Hindlimb muscle (tissue), 1 donor: ENCODE measurements at places on chromosomes 12 and 14.

- no peak for DNase-seq
These were observed at the start of gene RNASE11 for GRCh38 chr14:20587489-20588154. Gene RNASE11, minus strand, starts transcription at chr14:20588001.

DNA sequence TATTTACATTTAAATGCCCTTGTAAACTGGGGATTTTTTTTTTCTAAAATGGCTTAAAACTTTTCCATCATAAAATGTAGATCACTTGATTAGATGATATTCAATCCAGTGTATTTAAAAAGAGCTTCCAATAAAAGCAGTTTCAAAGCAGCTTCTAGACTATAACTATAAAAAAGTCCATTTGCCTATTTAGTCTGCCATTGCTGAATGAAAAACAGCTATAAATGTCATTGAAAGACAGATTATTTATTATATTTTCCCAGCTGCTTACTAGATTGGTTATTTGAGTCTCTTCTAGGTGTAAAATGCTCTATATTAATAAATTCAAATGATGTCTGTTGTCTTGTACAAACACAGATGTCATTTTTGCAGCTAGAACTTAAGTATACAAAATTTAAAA, 414.8 kb downstream of the RMST start:
- DNase-seq = no peak

GRCh38 chr12:58995666-58996363, 75.5 kb upstream of the LRIG3 start:
- DNase-seq = no peak

- DNase-seq = peak; percentile 20
These were observed 26.8 kb upstream of the BMAL2 start for GRCh38 chr12:27305673-27306456.

GRCh38 chr12:109110988-109111495, 5.3 kb upstream of the ACACB start:
- peak; percentile 91 for DNase-seq

GRCh38 chr12:46675736-46676135, 150.1 kb downstream of the SLC38A4 start:
- DNase-seq = no peak

- DNase-seq = no peak
These were observed 84.8 kb downstream of the NRXN3 start for GRCh38 chr14:78254911-78255461.

DNA sequence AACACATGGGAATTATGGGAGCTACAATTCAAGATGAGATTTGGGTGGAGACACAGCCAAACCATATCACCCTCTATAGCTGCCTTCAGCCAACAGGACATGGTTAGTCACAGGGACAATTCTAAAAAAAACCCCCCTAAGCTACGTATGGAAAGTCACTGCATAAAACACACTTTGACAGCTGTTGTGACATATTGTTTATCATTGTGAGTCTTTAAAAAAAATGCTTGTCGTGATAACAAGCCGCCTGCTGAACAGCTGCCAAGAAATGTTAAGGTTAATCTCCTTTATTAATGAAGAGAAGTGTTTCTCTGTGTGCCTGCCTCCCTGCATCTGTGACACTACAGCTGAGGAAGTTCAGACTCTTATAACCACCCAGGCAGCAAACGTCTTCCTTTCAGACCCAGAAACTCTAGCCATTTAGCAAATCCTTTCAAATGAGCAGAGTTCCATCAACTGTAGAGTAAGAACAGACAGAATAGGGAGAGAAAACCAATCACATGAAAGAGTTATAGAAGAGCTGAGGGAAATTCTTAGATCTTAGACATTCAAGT, 1459.6 kb upstream of the TMEM132C start:
- DNase-seq = no peak

DNA sequence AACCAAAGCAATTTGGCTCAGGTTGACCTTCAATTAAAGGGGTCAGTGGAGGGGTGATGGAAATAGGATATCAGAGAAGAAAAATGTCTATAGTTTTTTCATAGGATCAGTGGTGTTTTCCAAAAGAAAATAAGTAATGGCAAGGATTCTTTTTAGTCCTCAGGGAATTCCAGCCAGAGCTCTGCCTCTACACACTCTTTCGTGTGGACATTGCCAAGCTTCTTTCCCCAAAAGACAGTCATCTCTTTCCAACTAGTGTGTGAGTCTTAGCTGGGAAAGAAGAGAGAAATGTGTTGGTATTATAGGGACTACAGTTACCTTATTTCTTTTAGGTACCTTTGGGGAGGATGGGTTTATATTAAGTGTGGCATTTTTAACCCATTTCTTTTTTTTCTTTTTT, 46.5 kb downstream of the RBMS2 start:
- no peak for DNase-seq

DNA sequence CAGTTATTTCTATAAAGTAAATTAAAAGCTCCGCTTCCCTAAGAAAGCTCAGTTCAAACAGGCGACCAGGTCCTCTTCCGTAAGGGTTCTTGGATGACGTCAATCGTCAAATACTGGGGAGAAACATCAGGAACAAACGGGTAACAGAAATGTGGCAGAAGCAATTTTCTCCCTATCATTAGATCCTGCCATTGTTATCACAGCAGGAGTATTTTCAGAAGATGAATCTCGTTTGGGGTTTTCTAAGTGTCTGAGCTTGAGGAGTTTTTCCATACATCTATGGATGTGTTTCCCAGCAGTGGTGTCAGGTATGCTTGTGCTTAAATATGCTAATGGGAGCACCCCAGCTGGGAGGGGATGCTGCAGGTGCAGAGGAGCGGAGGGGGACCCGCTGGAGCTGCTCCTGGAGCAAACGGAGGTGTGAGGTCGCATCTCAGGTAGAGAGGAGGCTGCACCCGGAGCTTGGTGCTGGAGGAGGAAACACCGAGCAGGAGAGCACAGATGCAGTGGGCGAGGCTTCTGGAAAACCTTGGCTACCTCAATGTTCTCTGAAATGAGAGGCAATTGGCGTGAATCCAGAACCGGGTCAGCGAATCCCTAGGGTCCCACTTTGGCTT, 795.5 kb downstream of the AACS start:
- no peak for DNase-seq

GRCh38 chr14:61466249-61466904, 145.0 kb downstream of the PRKCH start:
- DNase-seq = no peak

- DNase-seq = no peak
These were observed 260.6 kb upstream of the GARIN6 start for GRCh38 chr12:99386907-99387306.

DNA sequence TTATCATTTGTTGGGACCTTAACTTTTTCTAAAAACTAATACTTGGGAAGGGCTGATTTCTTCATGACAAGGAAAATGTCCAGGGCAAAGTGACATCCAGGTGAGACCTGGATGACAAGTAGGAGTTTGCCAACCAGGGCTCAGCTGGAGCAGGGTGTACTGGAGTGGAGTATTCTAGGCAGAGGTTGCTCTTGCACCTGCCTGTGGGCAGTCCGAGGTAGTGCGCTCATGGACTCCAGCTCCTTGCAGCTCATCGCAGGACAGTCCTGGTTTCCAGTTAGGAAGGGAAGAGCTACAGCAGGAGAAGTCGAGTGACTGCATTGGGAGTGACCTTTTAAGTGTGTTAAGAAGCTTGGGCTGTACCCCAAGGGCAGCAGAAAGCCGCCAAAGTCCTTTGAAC, 175.9 kb downstream of the PELI2 start:
- DNase-seq = no peak

DNA sequence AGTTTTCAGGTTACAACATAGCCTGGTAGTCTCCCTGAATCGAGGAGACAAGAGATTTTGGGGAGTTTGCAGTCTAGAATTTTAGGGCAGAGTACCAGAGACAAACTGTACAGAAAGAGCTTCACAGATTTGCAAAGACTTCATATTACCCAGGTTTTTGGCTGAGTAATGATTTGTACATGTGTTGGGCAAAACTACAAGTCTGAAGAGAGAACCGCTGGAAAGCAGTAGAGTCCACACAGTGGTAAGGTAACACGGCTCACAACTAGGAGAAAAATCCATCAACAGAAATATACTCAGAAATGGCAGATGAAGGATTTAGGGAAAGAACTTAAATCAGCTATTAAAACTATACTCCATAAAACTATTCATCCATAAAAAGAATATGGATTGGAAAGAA, 25.7 kb downstream of the FBXO33 start:
- no peak for DNase-seq

DNA sequence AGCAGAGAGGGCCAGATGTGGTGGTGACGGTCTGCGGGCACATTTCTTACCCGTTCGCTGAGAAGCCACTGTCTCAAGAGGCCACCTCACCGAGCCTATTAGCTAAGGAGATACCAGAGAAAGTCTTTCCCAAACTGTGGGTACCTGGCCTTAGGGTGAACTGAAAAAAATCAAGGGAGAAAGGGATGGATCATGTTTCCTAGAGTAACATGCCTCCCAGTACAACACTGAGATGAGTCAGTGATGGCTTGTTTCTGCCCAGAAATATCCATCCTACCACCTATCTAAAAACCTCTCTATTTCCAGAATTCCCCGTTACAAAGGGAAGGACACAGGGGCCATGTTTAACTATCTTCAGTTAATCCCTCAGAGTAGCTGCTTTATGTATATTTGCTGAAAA, 83.7 kb downstream of the LMNTD1 start:
- DNase-seq = no peak

DNA sequence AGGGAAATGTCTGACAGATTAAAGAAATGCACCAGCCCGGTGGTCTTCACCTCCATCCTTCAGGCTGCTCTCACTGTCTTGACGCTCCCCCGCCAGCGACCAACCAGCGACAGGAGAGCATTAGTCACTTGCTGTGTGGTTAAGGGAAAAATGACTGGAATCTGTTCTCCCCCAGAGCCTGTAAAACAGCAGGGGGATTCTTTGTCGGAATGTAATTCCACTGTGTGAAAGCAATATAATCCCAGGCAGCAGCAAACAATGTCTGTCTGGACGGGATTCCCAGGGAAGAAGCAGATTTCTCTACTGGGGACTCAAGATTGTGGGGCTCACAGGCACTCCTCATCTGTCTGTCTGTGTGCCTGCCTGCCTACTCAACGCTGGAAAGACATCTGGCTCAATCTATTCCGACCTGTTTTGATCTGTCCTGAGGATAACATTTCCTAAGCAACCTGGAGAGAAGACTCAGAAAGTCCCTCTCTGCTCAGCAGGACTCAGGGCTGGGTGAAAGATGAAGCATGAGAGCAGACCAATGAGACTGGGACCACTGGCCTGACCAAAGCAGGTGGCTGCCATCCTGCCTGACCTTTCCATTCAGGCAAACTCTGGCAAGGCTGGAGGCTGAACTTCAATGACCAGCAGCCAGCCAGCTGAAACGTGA, 54.6 kb downstream of the NUAK1 start:
- DNase-seq = no peak

- no peak for DNase-seq
These were observed 14.2 kb downstream of the APPL2 start for GRCh38 chr12:105221583-105222283.

GRCh38 chr14:37603688-37604251, 8.3 kb downstream of the TTC6 start:
- no peak for DNase-seq

DNA sequence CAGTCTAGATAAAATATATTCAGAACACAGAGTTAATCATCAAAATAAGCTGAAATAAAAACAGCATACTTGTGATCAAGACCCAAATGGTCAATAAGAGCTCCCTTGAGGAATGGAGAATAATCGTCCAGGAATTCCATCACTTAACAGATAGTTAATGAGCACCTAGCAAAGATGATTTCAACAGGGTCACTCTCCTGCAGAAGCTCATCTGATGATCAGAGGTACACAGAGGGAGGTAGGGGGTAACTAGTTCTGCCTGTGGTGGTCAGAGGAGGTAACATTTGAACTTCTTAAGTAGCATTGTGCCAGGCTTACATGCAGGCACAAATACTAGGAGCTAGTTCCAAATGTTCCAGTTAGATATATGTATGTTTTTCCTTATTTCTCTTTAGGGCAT, 9.5 kb downstream of the MED13L start:
- no peak for DNase-seq

DNA sequence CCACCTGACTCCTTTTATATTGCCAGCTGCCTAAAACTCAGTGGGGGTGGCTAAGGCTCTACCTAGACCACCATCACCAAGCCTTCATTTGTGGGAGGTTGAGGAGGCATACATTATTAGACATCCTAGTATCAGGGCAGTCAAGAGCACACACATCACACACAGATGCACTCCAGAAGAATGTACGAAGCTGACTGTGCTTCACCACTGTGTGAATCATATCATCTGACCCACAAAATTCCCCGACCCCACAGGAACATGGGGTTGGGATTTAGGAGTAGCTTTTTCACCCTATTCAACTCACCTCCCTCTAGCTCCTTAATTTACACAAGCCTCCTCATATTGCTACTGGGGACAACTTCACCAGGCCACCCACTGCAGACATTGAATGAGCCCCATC, 64.8 kb upstream of the BDKRB2 start:
- DNase-seq = no peak

GRCh38 chr12:39993268-39993667, 112.6 kb downstream of the SLC2A13 start:
- no peak for DNase-seq

DNA sequence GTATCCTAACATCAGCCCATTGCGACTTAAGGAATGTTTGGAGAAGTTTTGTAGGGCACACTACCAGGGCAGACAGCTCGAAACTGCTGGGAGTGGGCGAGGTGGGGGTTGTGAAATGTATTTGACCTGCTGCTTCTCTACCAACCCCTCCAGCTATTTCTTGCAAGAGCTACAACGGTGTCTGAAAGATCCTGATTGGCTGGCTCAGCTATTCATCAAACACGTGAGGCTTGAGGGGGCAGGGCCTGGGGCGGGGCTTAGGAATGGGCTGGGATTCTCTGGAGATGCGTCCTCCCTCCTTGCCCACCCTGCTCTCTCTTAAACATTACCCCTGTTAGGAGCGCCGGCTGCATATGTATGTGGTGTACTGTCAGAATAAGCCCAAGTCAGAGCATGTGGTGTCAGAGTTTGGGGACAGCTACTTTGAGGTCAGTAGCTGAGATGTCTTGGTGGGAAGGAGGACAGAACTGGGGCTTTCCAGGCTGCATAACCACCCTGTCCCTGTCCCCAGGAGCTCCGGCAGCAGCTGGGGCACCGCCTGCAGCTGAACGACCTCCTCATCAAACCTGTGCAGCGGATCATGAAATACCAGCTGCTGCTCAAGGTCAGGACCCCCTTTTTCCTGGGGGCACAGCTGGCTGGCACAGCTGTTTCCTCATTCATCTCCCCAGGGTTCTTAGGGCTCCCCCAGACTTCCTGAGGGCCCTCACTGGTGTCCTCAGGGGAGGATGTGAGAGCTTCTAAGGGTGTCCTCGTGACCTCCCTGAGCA, 3.1 kb downstream of the ARHGEF25 start:
- no peak for DNase-seq

GRCh38 chr12:128908254-128908653, 55.0 kb downstream of the GLT1D1 start:
- no peak for DNase-seq

GRCh38 chr14:61803755-61804154, 41.5 kb downstream of the SNAPC1 start:
- no peak for DNase-seq

DNA sequence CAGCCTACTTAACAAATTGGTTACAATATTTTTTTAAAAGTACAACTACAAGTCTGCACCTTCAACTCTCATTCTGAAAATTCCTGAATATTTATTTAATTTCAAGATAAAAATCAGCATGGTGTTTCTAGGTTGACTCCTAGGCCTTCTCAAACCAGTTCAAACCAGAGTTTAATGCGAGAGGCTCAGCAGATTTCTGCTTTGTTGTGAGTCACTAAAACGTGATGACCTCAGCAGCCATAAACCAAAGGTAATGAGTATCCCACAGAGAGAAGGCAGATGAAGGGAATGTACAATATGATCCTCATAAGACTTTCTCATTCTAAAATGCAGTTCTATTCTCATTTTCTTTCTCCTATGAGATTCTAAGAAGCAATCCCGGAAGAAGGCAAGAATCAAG, 1.5 kb downstream of the PRDM4 start:
- no peak for DNase-seq
